ENCODE measurements at places on chromosomes 6 and 20.

DNA sequence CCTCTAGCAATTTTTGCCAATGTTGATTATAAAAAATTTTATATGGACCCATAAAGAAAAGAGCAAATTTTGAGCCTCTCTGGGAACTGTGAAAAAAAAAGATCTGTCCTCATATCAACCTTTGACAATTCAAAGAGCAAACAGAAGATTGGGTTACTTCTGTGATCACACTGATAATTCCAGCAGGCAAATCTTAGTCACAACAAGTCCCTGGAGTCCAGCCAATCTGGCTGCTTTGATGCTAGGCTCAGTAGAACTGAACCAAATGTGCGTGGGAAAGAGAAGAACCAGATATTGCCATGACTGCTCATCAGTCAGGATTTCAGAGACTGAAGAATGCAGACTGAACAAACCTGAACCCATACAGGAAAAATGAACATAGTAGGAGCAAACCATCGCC, 438.4 kb upstream of the FLRT3 start:
- DNase-seq = no peak

DNA sequence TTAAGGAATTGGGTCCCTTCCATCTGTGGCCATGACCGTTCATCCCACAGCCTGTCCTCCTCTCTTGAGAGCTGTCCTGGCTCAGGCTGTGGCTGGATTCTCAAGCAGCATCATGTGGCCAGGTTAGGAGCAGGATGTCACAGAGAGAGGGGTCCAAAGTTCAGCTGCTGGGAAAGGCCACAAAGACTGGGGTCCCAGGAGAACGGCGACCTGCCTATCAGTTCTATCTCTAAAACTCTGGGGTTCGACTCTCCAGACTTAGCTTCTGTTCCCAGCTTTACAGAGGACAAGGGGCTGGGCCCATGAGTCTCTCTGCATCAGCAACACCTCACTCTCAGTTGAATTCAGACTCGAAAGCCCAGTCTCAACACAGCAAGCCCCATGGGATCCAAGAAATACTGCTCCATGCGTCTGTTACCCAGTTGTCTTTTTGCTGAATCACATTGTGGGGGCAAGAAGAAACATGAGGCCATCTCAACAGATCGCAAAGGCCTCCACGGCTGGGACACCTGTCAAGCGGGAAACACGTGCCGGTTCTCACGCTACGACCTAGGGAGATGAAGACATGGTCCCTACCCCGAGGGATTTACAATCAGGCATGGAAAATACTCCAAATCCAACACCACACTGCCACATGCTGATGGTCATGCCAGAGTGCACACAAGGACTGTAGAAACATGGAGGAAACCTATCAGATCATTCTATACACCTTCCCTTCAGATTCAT, 95.4 kb downstream of the SLC22A23 start:
- DNase-seq = no peak

- DNase-seq = no peak
Measured at GRCh38 chr6:6331946-6332601, 11.6 kb upstream of the F13A1 start.

DNA sequence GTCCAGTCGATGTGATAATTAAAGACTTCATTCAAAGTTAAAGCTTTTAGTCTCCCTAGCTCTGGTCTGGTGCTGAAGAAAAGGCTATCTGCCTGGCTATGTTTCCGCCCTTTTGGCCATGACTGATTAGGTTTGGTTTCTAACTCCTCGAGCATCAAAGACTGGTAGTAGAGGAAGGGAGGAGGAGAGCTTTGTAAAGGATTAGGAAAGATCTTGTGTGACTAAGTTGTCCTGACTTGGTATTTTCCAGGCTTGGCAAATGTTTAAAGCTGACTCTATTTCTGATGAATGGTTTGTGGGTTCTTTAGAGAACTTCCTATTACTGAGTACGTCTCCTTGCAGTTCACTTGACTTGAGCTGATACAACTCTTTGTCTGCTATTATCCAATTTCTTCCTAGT, 312.9 kb downstream of the GJA1 start:
- no peak for DNase-seq

GRCh38 chr20:32707691-32708581, 34.2 kb upstream of the C20orf203 start:
- no peak for DNase-seq

GRCh38 chr6:44185953-44186634, 27.5 kb downstream of the CAPN11 start:
- DNase-seq = no peak

DNA sequence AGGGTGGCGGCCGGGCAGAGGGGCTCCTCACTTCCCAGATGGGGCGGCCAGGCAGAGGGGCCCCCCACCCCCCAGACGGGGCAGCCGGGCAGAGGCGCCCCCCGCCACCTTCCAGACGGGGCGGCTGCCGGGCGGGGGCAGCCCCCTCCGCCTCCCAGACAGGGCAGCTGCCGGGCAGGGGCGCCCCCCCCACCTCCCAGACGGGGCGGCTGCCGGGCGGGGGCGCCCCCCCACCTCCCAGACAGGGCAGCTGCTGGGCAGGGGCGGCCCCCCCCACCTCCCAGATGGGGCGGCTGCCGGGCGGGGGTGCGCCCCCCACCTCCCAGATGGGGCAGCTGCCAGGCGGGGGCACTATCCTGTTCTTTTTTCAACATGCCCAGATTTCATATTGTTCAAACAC, 78.2 kb upstream of the DST start:
- no peak for DNase-seq

DNA sequence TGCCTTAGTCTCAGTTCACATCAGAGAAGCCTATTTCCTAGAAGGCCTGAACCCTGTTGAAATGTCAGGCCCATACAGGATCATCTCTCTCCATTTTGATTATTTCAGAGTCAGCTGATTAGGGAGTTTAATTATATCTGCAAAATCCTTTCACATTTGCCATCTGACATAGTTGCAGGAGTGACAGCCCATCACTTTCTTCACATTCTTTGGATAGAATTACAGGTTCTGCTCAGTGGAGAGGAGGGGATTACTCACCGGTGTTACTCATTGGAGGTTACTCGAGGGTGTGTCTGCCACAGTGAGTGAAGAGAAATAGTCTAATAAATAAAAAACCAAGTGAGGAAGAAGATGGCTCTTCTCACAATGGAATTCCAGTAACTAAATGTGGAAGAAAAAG, 216.8 kb downstream of the TMEM242 start:
- no peak for DNase-seq

DNA sequence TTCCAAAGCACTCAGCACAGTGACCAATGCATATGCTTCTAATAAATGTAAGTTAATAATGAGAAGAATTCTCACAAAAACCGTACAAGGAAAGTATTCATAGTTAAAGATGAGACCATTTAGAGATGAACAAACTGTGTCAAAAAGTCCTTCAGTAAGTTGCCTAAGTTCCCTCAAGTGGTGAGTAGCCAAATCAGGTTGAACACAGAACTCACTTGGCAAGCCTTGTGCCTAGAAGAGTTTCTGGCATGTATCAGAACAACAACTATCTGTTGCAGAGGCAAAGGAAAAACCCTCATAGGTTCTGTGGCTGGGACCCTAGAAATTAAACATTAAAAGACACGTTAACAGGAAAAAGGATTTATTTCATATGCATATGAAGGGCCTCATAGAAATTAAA, 129.6 kb upstream of the DOK5 start:
- DNase-seq = no peak
